NCI-H1105 (cell line): ENCODE measurements at places on chromosomes 6 and 20.

DNA sequence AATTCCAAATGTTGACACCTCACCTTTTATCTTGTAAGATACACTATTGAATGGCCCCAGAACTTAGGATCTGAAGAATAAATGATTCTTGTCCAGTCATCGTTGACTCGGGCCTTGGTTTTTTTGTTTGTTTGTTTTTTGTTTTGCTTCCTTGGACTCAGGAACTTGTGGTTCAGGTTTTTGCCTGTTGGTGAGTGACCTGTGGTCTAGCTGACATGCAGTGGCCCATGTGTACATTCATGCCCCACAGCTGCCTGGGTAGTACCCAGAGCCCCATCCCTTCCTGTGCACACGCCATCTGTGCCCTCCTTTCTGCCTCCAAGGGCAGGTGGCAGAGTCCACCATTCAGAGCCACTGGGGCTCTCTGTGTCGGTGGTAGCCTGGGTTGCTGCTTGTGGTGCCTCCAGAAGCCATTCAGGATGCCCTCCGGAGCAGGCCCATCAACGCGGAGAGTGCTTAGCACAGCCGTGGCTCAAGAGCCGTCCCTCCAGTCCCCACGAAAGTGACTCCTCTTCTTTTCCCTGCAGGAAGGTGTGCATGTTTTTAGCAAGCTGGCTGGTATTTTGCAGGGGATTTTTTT lies 85.9 kb downstream of the SYNJ2 start:
- DNase-seq: no peak

- no peak for DNase-seq
Observed at GRCh38 chr6:136024711-136025110, 173.2 kb downstream of the PDE7B start.

DNA sequence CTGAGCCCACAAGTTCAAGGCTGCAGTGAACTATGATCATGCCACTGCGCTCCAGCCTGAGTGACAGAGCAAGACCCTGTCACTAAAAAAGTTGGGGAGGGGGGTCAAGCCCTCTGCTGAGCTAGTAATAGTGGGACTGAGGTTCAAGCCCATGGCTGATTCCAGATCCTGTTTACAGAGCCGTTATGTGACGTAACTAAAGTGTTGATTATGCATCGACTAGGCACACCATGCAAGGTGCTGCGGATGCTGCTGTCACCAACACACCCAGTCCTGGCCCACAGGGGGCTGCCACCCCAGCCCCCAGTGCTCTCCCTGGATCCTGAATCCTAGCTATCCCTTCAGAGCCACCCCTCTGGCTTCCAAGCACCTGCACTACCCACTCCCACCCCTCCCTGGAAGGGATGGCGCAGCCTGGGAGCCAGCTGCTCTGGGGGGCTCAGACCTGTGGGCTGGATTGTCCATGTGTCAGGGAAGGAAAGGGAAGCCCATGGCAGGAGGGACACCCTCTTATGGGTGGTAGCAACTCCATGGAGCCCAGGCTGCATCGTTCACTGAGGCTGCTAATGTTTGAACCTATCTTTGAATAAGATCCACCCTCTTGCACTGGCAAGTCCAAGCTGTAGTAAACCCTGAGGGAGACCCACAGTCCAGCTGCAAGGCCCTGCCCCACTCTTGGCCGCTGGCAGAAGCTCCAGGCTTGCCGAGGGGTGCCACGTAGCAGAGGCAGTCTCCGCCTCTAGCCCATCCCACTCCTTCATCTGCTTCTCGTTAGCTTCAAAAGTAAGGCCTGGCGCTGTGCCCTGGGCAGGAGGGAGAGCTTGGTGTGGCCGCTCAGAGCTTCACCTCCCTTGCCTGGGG lies 95.0 kb downstream of the SNX5 start:
- peak; percentile 47 for DNase-seq

- DNase-seq: no peak
Observed at GRCh38 chr6:55040102-55040848, 134.0 kb upstream of the HCRTR2 start.
